ENCODE measurements at places on chromosomes 7 and 10.

DNA sequence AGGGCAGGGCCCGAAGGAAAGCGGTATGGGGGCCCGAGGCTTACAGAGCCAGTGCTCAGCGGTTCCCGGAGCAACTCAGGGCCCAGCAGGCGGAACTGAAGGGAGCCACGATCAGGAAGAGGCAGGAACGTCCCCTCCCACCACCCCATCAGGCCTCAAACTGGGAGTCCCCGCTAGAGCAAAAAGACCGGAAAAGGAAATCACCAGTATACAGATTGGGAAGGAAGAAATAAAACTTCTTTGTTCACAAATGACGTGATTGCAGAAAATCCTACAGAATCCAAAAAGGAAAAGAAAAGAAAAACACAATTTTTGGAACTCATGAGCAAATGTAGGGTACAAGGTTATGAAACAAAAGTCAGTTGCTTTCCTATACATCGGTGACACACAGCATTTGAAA, 21.6 kb upstream of the ZFAND2A start:
- no peak for DNase-seq

- DNase-seq = peak; percentile 42
Observed at GRCh38 chr7:28536259-28536658, 123.9 kb downstream of the CREB5 start.

DNA sequence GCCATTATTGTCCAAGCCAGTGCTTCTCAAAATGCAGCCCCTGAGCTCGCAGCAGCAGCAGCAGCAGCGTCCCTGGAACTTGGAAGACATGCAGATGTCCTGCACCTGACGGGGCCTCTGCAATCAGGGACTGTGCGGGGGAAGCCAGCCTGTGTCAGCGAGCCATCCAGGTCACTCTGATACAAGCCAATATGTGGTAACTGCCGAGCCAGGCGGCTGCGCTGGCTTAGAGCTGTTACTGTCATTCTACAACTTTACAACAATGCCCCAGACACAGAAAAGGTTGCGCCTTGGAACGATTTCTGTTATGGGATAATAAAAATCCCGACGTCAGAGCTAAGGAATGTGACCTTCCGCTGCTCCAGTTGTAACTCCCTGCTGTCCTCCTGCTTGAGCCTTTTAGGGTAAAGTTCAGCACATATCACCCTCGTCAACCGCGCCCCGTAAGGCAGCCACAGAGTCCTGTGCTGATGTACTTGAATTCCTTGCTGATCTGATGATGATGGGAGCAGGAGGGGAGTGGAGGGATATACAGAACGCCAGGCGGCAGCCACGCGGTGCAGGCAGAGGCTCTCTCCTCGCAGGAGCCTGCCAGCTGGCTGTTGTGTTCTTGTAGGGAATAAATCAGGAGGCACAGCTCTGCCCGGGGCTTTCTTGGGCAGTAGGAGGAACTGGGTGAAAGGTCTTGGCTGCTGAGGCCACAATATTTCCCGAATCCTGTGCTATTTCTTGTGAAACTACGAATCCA, 20.0 kb upstream of the CRYGN start:
- peak; percentile 93 for DNase-seq

- DNase-seq = peak; percentile 22
Observed at GRCh38 chr7:82247814-82248433, 195.7 kb downstream of the CACNA2D1 start.

GRCh38 chr10:75358835-75359421, 42.6 kb downstream of the ZNF503 start:
- DNase-seq = peak; percentile 32

DNA sequence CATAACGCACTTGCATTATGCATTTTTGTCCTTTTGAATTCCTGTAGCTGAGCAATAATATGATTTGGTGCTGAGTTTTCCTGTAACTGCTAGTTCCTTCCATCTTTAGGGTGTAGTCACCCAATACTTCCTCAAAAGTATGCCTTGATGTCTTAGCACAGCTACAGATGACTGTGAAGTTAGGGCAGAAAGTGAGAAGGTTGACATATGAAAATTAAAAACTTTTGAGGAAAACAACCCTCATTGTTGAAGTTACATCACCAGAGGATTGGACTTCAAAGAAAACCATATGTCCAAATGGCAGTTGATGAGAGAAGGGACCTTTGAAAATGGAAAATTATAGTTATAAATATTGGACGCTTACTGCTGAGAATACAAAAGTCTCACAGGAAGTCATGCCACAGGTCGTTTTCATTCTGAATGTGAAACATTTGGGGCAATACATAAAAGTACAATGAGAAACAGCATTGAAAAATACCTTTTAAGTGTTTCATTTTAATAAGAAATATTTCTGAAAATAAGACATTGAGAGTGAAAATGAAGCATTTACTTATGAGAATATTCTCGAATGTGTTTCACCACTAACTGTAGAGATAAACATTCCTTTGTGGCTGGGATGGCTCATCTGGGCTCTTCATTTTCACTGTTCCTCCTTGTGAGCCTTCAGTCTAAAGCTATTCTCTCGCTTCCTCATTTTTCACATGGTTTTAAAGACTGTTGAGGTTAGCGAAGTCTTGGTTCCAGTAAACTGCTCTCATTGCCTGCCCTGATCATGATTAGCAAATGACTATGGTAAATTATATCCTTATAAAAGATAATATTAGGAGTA, 61.4 kb upstream of the NME8 start:
- no peak for DNase-seq

- peak; percentile 65 for DNase-seq
Observed at GRCh38 chr10:58743466-58744115, 230.9 kb downstream of the BICC1 start.

GRCh38 chr10:34791947-34792346, 23.1 kb downstream of the PARD3 start:
- no peak for DNase-seq

DNA sequence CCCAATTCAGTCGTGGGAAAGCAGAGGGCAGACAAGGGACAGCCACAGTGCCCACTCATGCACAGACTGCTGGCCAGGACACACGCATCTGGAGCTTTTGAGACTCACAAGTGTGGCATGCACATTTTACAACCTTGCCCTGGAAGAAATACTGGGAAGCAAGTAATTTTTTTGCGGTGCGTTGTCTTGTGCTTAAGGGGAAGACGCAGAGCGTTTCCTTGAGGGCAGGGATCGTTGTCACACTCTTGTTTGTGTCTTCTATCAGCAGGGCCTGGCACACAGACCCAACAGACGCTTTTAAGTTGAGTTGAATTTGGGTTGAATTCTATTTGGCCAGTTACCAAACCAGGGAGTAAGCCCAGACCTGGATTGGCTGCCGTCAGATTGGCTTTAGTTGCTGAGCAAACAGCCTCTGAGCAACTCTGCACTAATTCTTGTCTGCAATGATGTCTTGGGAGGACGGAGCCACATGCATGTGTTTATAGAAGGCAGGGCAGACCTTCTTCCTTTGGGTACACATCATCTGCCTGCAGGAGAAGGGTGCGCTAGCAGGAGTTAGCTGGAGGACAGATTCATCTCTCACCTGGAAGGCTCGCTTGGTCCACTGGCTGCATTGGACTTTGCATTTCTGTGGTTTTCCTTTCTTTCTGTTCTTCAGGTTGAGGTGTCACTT, 38.4 kb downstream of the IL2RA start:
- peak; percentile 16 for DNase-seq

GRCh38 chr7:3063016-3063753, 19.5 kb upstream of the CARD11 start:
- DNase-seq = no peak

- no peak for DNase-seq
Observed at GRCh38 chr7:130927564-130927963, 193.6 kb upstream of the KLF14 start.

DNA sequence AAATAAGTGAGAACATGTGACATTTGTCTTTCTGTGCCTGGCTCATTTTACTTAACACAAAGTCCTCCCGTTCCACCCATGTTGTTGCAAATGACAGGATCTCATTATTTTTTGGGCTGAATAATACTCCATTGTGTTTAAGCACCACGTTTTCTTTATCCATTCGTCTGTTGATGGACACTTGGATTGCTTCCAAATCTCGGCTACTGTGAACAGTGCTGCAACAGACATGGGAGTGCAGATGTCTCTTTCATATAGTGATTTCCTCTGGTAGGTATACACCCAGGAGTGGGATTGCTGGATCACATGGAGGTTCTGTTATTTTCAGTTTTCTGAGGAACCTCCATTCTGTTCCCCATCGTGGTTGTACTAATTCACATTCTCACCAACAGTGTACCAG, 264.4 kb upstream of the GALNT17 start:
- no peak for DNase-seq

- DNase-seq = peak; percentile 77
Observed at GRCh38 chr7:35185908-35186731, 67.8 kb downstream of the TBX20 start.

DNA sequence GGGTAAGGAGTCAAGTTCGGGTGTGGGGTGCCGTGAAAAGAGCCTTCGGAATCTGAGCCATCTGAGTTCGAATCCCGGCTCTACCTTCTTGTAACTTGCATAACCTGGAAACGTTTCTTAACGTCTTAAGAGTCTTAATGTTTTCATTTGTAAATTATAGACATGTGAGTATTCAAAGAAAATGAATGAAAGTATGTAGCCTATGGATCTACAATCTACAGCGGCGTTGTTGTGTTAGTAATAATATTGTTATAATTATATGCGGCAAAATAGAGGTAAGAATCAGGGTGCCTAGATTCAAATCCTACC, 559 bp downstream of the VTI1A start:
- no peak for DNase-seq

GRCh38 chr7:135558337-135558767, 635 bp downstream of the NUP205 start:
- peak; percentile 67 for DNase-seq

GRCh38 chr7:78420001-78420400, 621.4 kb downstream of the PHTF2 start:
- no peak for DNase-seq

All from astrocyte of the hippocampus (primary cell).